HuH-7 (cell line): ENCODE measurements at places on chromosomes 3 and 15.

- DNase-seq, result no peak
Measured at GRCh38 chr15:39944726-39945125, 10.8 kb downstream of the EIF2AK4 start.

DNA sequence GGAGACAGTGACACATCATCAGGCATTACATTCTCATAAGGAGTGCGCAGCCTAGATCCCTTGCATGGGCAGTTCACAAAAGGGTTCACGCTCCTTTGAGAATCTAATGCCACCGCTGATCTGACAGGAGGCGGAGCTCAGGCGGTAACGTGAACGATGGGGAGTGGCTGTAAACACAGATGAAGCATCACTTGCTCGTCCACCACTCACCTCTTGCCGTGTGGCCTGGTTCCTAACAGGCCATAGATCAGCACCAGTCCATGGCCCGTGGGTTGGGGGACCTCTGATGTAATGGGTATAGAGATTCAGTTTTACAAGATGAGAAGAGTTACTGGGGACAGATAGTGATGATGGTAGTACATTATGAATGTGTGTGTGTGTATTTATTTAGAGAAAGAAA, 63.0 kb downstream of the FRMD5 start:
- DNase-seq, result no peak

DNA sequence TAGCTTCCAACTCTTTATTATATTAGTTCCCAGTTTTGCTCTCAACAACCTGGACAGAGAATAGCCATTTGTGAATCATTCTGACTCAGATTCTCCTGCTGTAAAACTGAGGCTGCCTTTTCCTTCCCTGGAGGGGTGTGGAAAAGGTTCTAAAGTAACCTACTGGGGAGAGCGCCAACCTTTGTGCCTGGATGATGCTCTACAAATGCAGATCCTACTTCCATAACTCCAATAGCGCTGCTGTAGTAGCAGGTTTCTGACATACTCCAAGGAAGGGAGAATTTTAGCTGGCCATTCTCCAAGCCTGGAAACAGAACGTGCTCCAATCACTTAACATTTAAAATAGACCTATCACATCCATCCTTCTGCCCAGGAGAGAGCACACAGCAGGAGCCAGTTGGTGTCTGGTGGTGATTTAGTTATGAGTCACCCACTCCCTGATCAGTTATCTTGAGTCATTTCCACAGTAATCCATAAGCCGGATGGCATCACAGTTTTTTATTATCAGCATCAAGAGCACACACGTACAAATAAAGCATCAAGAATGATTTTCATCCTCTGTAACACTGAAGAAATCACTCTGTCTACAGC, 38.3 kb downstream of the MYH15 start:
- DNase-seq, result no peak

DNA sequence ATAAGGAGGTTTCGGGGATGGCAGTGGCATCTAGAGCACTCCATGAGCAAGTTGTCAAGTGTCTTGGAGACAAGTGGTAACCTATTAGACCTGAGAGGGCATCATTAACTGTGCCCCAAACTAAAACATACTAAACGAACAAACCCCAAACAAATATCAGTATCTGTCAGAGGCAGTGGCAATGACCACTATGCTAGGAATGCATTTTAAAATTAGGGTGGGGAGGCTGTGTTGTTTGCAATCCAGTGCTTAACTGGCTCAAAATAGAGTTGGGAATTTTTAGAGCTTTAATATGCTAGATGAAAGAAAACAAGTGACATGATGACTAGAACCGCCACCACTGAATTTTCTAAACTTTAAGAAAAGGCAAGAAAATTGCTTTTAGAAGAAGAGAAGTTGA, 51.8 kb upstream of the TPRG1 start:
- no peak for DNase-seq

- DNase-seq, result no peak
Measured at GRCh38 chr15:65213241-65213640, 2.0 kb upstream of the CILP start.

DNA sequence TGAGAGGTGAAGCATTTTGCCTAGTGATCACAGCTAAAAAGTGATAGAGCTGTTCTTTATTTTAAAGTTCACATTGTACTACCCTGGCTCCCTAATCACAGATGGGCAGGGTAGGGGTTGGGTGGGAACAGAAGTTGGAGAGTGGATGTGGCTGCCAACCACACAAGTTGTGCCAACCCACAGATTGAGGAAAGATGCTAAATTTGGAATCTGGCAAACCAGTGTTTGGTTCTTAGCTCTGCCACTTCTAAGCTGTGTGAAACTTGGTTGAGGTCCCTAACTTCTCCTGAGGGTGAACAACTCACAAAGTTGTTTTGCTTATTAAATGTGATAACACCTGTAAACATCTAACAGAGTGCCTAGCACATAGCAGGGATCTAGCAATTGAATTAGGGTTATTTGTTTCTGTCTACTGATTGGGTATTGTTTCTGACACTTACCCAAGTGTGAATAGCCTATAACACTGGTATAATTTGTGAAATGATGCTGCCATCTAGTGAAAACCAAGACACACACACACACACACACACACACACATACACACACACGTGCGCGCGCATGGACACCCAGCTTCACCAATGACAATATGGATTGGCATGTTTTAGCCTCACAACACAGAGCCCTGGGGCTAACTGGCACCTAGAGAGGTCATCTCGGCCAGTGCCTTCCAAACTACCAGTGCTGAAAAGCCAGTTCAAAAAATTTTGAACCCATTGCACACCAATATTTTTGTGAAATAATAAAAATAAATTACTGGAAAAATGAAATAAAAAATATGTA, 25.3 kb downstream of the ADGRG7 start:
- DNase-seq, result peak; percentile 38

DNA sequence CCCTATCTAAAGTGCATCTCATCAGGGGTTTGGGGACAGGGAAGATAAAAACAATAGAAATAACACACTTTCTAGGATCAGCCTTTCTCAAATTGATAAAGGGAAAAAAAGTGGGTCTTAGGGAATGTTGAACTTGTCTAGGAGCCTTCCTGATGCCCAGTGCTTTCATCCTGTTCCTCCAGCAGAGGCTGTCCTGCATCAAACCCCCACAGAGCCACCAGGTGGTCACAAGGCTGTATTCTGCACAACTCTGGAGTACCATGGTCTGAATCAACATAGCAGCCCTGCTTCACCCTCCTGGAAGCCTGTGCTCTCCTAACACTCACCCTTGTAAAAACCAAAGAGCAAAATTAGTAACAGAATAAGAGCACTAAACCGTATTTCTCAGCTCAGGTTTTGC, 118.5 kb upstream of the SLC25A36 start:
- no peak for DNase-seq

- DNase-seq, result no peak
Measured at GRCh38 chr3:4577721-4578120, 84.6 kb downstream of the ITPR1 start.

DNA sequence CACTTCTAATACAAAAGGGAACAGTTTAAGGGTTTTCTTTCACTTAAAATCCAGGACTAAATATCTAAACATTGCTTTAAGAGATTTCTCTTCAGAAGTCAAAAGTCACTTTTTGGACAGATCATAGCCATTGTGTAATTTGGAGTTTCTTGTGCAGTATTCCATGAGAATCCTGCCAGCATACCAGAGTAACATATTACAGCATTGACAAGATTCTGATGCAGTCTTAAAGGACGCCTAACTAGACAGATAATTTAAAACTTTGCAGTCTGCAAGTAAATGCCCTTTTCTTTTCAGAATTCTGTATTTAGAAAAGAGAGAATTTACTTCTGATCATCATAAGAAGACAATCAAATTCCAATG, 17.5 kb upstream of the IGSF10 start:
- no peak for DNase-seq

GRCh38 chr15:31200735-31201151, 99.2 kb upstream of the TRPM1 start:
- peak; percentile 46 for DNase-seq

GRCh38 chr3:197590313-197590962, 34.7 kb upstream of the BDH1 start:
- DNase-seq, result peak; percentile 85

DNA sequence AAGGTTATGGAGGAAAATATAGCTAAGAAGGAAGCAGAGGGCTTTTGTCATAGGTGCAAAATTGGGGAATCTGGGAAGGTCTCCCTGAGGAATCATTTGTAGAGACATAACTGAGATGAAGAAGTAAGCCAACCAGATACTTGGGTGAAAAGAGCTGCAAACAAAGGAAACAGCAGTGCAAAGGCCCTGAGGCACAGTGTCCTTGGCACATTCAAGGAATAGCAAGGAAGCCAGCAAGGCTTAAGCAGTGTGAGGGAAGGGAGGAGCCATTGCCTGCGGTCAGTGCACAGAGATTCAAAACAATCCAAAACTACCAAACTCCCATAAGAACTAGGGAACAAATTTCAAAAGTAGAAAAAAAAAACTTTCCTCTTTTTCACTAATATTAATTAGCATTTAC, 88.3 kb downstream of the WDR49 start:
- DNase-seq, result no peak

DNA sequence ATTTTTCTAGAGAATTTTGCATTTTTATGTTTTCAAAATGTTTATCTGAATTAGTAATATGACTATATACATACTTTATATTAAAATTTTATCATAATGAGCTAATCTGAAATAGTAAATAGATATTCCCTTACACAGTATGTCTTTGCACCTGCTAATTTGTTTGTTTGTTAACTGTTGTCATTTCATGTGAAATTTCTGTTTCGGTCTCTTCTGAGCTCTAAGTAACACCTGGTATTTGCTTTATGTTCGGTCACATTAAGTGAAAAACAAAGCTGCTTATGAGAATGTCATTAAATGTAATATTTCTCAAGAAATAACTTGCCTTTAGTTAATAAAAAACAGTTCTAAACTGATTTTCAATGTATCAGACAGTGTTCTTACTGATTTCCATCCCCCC, 61.1 kb downstream of the FNDC3B start:
- no peak for DNase-seq

DNA sequence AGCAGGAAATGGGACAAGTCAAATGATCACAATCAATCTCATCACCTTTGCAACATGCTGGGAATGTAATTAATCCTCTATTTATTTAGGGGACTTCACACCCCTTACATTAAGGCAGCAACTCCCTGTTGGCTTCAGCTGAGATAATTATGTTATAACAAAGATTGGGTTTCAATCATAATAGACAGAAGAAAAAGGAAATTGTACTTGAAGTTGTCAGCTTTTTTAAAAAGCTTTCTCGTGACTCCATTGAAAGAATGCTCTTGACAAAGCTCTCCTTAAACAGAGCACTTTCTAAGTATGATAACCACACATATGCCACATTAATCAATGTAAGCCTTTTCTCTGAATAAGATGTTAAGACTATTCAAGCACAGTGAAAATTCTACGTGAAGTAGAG, 65.7 kb downstream of the SHQ1 start:
- DNase-seq, result no peak

DNA sequence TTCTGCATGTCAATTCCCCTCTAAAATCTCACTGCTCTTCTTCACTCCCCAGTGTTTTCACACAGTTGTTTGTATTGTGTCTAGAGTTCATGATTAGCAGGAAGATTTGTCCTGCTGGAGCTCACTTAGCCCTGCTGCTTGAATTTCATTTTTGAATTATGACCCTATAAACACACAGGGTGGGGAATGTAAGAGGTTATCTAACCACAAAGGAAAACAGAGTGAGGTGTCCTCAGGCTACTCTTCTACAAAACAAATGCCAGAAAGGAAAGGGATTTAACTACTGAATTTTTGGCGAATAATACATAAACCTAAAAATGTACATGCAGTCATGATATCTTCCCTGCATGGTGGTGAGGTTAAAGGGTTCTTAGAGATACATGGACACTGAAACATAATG, 215.1 kb upstream of the CNTN4 start:
- no peak for DNase-seq

- DNase-seq, result no peak
Measured at GRCh38 chr15:75153087-75153486, 48.6 kb upstream of the C15orf39 start.

DNA sequence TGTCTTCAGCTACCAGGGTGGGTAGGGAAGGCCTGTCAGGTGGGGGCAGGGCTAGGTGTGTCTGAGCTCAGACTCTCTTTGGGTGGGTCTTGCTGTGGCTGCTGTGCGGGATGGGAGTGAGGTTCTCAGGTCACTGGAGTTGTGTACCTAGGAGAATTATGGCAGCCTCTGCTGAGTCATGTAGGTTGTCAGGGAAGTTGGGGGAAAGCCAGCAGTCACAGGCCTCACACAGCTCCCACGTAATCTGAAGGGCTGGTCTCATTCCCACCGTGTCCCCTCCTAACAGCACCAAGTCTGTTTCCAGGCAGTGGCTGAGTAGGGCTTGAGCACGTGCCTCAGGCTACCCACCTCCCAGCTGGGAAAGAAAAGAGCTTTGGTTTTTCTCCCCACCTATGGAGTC, 67.0 kb downstream of the CHCHD4 start:
- DNase-seq, result no peak

- DNase-seq, result no peak
Measured at GRCh38 chr3:175227126-175227525, 368.0 kb downstream of the NAALADL2 start.

DNA sequence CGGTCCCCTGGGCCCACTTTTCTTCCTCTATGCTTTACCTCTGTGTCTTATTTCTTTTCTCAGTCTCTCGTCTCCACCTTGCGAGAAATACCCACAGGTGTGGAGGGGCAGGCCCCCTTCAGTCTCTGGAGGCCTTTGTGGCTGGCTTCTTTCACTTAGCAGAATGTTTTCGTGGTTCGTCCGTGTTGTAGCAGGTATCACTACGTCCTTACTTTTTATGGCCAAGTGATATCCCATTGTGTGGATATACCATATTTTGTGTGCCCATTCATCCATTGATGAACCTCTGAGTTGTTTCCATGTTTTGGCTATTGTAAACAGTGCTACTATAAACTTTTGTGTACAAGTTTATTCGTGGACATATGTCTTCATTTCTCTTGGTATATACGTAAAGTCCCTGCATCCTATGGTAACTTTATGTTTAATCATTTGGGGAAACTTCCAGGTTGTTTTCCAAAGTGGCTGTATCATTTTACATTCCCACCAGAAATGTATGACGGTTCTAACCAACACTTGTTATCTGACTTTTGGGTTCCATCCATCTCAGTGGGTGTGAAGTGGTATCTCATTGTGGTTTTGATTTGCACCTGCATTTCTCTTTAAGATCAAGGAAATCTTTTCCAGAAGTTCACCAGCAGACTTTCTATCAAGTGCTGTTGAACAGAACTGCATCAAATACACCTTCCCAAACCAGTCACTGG, 5.6 kb downstream of the PIGZ start:
- DNase-seq, result no peak

GRCh38 chr3:138349926-138350665, 1.7 kb downstream of the MRAS start:
- DNase-seq, result no peak
